GM23338 (cell line): ENCODE measurements at places on chromosomes 6 and 20.

DNA sequence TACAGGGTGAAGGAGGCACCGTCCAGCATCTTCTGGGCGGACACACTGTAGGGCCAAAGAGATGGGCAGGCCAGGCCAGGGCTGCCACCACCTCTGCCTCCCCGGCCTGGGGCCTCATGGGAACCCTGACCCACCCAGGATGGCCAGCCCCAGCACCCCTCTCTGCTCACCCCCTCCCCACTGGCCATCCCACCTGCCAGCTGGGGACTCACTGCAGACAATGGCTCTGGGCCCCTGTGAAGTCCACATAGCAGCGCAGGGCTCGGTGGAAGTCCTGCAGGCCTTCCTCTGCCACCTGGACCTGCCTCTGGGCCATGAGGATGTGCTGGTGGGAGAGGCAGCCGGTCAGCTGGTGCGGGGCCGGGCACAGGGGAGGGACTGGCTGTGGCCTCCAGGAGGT, 3.6 kb upstream of the C20orf144 start:
- DNase-seq: no peak

DNA sequence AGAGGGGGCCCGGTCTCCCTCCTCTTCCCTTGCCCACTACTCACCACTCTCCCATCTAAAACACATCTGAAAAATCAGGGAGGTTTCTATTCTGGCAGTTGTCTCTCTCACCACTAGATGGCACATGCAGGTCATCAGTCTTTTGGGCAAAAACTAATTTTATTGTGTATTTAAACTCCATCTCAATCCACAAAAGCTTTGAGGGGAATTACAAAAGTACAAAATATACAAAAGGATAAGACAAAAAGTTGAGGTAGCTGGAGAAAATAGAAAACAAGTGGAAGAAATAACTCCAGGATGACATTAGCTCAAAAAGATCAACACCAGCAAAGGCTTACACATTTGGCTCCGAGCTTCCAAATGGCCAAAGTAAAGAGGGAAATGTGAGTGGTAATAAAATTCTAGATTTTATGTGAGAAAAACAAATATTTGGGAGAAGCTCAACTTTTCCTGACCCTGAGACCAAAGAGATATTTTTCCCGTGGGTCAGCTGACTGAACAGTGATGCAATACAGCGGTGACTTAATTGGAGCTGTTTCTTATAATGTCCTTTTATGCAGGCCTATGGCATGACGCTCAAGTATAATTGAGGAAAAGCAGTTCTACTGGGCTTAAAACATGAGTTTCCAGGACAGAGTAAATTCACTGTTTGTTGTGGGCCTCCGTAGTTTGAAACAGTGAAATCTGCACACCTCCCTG, 79.8 kb upstream of the CHD6 start:
- DNase-seq: peak; percentile 77

DNA sequence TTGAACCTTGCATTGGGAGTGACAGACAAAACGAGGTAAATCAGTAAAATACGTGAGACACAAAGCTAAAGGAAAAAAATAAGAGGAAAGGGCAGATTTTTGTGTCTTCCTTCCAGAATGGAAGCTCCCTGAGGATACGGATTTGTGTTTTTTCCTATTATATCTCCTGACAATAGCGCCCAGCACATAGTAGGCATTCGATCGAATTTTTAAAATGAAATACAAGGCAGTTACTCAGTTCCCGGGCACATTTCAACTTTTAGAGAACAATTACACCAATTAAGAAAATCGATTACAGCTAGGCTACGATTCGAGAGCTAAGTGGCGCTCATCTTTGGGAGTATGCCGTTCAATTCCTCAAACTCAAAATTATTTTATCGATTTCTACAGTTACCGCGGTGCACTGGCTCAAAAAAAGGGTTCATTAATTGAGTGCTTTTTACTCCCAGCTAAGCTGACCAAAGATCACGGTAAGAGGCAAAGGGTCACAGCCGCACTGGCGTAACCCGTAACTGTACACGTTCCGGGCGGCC, 443 bp downstream of the RMND1 start:
- DNase-seq: no peak

DNA sequence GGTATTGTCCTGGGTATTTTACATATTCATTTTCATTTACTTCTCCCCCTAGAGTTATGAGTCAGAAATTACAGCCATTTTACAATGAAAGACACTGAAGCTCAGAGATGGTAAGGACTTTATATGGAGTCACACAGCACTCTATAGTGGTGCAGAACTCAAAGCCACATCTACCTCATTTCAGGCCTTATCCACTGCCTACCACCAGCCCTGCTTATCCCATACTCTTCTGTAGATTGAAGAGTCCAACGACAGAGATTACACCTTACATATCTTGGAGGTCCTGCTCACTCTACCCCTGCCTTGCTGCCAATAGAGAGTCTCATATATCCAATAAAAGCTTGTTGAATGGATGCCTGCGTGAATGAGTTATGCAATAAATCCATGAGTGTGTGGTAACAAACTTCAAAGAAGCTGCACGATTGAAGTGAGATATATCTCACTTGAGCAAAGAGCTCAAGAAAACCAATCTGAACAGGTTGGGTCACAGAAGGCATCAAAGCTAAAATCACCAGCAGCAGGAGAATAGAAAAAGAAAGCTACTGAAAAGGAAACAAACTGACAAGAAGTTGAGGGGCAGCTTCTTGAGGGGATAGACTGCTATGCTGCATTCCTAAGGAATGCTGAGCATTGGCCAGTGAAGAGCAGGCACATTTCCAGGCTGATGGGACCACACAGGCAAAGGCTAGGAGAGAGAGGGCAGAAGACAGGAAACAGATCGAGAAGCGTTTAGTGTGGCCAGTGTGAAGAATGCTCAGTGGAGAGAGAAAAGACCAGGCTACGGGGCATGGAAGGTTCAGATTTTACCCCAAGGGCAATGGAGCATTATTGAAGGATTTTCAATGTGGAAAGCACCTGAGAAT, 585.6 kb downstream of the DHX35 start:
- DNase-seq: peak; percentile 23

GRCh38 chr6:493840-494239, 102.3 kb downstream of the IRF4 start:
- DNase-seq: no peak

GRCh38 chr6:147811913-147812629, 303.6 kb downstream of the SAMD5 start:
- DNase-seq: no peak

- no peak for DNase-seq
Observed at GRCh38 chr6:82080767-82081166, 166.8 kb downstream of the IBTK start.

GRCh38 chr6:123030282-123030681, 34.2 kb downstream of the CLVS2 start:
- DNase-seq: no peak

- DNase-seq: no peak
Observed at GRCh38 chr20:38454556-38455473, 17.8 kb upstream of the RALGAPB start.

DNA sequence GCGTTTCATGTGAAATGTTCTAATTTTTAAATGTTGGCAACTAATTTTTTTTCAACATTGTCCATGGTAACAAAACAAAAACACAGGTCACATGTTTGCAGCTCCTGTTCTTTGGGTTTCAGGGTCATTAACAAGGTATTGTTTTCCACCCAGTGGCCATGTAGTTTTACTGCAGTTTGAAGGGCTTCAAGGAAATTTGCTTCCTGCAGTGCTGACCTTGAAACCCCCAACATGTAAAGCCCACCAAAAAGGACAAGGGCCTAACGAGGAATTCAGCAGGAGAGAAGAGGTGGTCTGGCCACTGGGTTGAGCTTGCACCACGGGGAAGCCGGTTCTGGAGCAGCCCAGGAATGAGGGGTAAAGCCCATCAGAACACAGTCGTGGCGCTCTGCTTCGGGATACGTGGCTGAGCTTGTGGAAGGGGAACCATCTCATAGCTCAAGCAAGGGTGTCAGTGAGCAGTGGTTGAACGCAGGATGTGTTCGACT, 13.9 kb upstream of the KLHL31 start:
- peak; percentile 84 for DNase-seq

GRCh38 chr20:43723186-43723585, 3.6 kb downstream of the GTSF1L start:
- DNase-seq: no peak
